ENCODE measurements at places on chromosomes 5 and 9. TPM values are rescaled to one million over a fixed set of nuclear protein-coding genes. Genes with fewer than 3 reads are reported as not detected.

PCDHGA7 gene
- 1.6 TPM for total RNA-seq

CD14 gene
- total RNA-seq = 6.7 TPM

CAVIN4 gene
- total RNA-seq = 0.08 TPM

SPATA31A3 gene
- total RNA-seq = not detected

SPARC gene
- total RNA-seq = 76.4 TPM

ZFP37 gene
- total RNA-seq = 1.1 TPM

HEXB gene
- 52.6 TPM for total RNA-seq

GTF3C4 gene
- total RNA-seq = 12.8 TPM

PHF24 gene
- 0.48 TPM for total RNA-seq

GMCL2 gene
- not detected for total RNA-seq

LYRM7 gene
- total RNA-seq = 5.3 TPM

LCN1 gene
- total RNA-seq = not detected

MIER3 gene
- total RNA-seq = 10.2 TPM

ANKRD18B gene
- 10.0 TPM for total RNA-seq

ENTPD2 gene
- total RNA-seq = 2.9 TPM

MYMK gene
- total RNA-seq = not detected

TLE1 gene
- total RNA-seq = 12.0 TPM

Measured in esophagus mucosa (tissue), 1 donor.